ENCODE measurements at places on chromosomes 4 and X. TPM values are rescaled to one million over a fixed set of nuclear protein-coding genes. Genes with fewer than 3 reads are reported as not detected.

The NUDT9 gene
- 17.2 TPM for total RNA-seq

The UBA1 gene
- total RNA-seq = 102 TPM

The TRIM61 gene
- 1.1 TPM for total RNA-seq

The TCEAL9 gene
- total RNA-seq = 43.3 TPM

The MAGEA9B gene
- total RNA-seq = not detected

The CLGN gene
- total RNA-seq = 92.6 TPM

The ARR3 gene
- not detected for total RNA-seq

The SSX4 gene
- total RNA-seq = not detected

The PCSK1N gene
- total RNA-seq = 12.5 TPM

The PF4V1 gene
- not detected for total RNA-seq

The MAP7D2 gene
- 0.24 TPM for total RNA-seq

The CFI gene
- 12.6 TPM for total RNA-seq

The BBS12 gene
- 5.9 TPM for total RNA-seq

The GAB1 gene
- total RNA-seq = 81.7 TPM

The KLHL4 gene
- 2.4 TPM for total RNA-seq

The NHSL2 gene
- 9.3 TPM for total RNA-seq

The CLTRN gene
- total RNA-seq = 0.28 TPM

The ABLIM2 gene
- 5.7 TPM for total RNA-seq

The NAP1L3 gene
- 7.3 TPM for total RNA-seq

The GRPR gene
- total RNA-seq = 0.37 TPM

The OTUD6A gene
- not detected for total RNA-seq

The POLR2B gene
- total RNA-seq = 56.2 TPM

The MND1 gene
- not detected for total RNA-seq

The STARD8 gene
- total RNA-seq = 14.6 TPM

The EREG gene
- total RNA-seq = 3.1 TPM

Data from right atrium auricular region (tissue), 2 donors.